ENCODE measurements at places on chromosomes 11 and 22.

DNA sequence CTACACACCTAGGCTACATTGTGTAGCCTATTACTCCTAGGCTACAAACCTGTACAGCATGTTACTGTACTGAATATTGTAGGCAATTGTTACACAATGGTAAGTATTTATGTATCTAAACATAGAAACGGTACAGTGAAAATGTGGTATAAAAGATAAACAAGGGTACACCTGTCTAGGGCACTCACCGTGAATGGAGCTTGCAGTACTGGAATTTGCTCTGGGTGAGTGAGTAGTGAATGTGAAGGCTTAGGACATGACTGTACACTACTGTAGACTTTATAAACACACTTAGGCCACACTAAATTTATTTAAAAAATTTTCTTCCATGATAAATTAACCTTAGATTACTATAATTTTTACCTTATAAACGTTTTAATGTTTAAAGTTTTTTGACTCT is 171.7 kb upstream of the NCAM1 start:
- DNase-seq = no peak

DNA sequence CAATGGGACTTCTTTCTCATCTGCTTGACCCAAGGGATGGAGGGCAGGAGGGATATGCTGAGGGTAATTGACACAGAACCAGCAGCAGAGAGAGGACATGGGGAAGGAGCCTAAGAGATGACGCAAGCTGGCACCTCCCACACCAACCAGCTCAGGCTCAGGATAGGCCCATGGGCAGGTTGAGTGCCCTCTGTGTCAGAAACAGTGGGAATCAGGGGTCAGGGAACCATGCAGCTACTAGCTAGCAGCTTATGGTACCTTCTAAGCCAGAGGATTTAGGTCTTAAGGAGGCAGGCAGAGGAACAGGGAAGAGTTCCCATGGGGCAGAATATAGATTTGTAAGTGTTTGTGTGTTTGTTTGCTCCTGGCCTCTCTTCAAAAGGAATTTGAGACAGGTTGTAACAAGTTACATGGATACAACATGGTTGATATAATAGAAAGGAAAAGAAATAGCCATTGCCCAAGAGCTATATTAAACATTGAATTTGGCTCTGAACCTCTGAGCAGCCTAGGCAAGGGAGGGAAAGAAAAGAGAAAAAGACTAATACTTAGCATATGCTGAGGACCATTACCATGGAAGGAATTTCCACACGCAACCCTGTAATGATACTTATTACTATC is 39.9 kb upstream of the NAV2 start:
- no peak for DNase-seq

GRCh38 chr11:27418356-27418755 is 54.2 kb downstream of the LGR4 start:
- DNase-seq = no peak

DNA sequence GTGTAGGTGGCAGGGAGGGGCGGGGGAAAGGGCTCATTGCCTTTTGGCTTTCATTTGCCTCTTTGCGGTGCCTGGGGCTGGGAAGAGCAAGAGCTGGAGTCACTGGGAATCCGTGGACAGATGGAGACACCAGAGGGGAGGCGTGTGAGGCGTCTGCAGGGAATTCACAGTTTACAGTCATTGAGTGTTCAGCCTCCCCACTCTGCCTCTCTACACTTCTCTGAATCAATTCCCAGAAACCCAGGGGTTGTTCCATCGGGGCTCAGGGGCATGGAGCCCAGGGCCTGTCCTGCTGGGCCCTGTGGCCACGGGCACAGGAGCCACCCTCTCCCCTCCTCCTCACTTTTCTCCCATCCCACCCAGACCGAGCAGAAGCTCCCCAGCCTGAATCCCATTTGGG is 160.5 kb upstream of the NAV2 start:
- no peak for DNase-seq

DNA sequence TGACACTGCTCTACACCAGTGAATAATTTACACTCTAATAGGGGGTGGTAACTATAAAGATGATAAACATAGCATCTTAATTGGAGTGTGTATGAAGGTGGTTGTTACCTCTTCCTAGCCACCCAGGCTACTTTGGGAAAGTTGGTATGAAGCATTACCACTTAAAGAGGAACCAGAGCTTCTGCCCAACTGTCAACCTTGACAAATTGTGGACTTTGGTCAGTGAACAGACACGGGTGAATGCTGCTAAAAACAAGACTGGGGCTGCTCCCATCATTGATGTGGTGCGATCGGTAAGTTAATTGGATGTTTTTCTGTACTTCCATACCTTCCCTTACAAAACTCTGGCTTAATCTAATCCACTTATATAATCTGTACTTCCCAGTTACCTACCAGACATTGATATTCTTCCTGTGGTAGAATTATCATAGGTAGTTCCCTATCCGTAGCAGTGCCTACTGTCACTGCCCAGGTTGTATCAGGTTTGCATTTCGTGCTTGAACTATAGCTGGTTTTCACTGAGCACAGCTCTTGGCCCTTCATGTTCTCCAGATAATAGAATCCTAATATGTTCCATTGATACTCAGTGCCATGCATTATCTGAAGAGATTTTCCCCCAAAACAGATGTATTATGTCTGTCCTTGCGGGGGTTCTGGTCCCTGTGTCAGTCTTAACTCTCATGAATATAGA is 2.2 kb downstream of the RPL27A start:
- DNase-seq = no peak

All from AG08396 (cell line).